ENCODE measurements at places on chromosomes 7 and 10.

GRCh38 chr7:150738591-150739001 is 1.4 kb downstream of the GIMAP5 start:
- no peak for DNase-seq

DNA sequence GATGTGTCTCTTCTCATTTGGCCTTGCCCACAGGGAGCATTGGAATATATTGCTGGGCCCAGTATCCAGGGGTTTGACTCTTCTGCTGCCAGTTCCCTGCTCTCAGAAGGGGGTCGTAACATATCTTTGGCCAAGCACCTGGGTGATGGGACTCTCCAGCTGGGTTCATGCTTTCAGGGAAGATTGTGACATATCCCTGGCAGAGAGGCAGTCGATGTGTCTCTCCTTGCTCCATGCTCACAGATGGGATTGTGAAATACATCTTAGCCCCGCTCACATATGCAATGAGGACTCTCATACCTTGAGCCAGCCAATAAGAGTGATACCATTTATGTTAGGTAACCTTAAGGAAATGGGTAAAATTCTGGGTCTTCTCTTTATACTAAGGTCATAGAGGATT is 39.2 kb upstream of the ZNF680 start:
- DNase-seq = no peak

GRCh38 chr7:99409192-99409572 is 413 bp downstream of the BUD31 start:
- no peak for DNase-seq

DNA sequence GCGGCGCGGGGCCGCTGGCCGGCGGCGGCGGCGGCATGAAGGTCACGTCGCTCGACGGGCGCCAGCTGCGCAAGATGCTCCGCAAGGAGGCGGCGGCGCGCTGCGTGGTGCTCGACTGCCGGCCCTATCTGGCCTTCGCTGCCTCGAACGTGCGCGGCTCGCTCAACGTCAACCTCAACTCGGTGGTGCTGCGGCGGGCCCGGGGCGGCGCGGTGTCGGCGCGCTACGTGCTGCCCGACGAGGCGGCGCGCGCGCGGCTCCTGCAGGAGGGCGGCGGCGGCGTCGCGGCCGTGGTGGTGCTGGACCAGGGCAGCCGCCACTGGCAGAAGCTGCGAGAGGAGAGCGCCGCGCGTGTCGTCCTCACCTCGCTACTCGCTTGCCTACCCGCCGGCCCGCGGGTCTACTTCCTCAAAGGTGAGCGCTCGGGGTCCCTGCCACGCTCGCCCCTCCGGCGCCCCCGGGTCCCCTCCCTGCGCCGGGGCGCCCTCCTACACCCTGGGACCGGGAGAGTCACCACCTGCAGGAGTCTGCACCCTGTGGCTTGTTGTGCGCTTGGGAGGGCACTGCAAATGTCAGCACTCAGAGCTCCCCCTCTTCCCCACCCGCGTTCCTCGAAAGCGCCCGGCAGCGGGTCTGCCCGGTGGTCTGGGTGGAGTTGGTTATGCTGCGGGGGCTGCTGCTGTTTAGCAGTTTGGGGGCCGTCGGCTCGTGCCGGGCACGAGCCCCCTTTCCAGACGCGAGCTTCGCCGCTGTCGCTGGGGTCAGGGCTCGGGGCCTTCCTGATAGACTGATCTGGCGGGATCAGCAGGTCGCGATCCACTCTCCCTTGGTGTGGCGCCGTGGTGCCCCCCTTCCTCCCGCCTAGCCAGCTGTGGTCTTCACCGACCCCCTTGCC is 627 bp downstream of the DUSP5 start:
- no peak for DNase-seq

DNA sequence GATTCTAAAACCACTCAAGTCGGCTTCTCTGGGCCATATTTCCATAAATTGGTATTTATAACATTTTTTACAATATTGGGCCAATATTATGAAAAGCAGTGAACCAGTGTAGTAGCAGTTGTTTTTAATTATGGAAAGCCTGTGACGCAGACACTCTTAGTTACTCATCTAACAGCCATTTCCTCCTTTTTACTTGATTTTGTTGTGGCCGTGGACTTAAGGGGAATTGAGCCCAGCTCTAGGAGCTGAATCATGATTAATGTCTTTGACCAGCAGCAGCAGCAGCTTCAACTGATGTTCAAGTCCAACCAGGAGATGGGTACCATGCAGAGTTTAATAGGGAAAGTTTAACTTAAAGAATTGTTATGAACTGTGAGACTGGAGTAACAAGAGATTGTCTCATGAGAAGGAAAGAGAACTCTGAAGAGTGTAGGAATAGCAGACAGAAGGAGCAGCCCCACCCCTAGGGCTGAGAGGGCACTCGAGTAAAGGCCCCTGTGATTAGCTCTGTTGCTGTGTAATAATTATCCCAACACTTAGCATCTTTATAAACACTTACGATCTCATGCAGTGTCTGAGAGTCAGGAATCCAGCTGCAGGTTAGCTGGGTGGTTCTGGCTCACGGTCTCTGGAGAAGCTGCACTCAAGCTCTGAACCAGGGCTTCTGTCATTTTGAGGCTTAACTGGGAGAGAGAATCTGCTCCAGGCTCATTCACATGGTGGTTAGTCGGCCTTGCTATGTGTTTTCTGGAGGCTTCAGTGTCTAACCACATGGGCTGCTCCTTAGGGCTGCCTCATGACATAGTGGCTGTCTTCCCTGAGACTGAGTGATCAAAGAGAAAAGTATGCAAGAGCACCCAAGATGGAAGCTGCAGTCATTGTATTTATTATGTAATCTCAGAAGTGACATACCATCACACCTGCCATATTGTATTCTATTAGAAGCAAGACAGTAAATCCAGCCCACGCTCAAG is 4.6 kb downstream of the LANCL2 start:
- no peak for DNase-seq

DNA sequence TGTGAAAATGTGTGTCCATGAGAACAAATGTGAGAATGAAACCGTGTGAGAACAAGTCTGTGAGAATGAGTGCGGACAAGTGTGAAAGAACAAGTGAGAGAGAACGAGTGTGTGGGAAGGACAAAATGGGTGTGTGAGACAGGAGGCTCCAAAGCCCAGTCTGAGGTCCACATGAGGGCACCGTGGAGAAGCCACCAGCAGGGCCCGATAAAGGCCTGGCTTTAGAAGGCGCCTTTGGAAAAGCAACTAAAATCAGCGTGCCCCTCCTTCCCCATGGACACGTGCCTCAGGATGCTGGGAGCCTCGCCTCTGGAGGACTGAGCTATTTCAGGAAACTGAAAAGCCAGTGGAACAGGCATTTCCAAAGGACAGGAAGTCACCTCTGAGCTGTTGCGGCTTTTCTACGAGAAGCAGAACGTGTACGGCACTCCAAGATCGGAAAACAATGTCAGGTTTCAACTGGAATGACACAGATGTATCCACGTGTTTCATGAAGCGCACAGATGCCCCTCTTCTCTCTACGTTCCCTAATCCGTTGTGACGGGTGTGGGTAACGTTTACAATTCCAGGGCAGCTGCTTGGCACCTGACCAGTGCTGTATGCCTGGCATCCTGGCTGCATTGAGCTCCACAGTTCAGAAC is 46.4 kb downstream of the ESYT2 start:
- no peak for DNase-seq

DNA sequence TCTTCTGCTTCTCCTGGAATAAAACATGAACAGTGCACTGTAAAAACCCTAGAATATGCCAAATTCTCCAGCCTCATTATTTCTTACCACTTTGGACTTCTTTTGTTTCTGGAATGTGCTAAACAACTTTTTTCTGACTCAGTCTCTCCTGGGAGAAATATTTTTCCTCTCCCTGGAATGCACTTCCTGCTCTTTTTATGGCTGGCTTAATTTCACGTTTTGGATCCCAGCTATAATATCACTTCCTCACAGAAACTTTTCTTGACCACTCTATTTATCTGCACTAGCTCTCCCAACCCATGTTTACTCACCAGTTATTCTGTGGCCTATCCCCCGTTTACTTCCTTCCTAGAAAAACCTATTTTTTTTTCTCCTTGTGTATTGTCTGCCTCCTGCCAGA is 26.7 kb downstream of the ABCB5 start:
- DNase-seq = no peak

DNA sequence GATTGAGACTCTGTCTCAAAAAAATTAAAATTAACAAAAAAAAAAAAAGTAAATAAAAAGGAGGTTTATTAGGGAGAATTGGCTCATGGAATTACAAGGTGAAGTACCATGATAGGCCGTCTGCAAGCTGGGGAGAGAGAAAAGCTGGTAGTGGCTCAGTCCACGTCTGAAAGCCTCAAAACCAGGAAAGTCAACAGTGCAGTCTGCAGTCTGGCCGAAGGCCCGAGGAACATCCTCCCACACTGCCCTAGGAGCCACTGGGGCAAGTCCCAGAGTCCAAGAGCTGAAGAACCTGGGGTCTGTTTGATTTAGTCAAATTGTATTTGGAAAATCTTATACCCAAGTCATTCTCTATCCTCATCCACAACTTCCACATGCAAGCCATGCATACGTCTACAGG is 59.0 kb upstream of the RAB18 start:
- DNase-seq = no peak

GRCh38 chr7:37320140-37320847 is 128.4 kb downstream of the ELMO1 start:
- peak; percentile 87 for DNase-seq

DNA sequence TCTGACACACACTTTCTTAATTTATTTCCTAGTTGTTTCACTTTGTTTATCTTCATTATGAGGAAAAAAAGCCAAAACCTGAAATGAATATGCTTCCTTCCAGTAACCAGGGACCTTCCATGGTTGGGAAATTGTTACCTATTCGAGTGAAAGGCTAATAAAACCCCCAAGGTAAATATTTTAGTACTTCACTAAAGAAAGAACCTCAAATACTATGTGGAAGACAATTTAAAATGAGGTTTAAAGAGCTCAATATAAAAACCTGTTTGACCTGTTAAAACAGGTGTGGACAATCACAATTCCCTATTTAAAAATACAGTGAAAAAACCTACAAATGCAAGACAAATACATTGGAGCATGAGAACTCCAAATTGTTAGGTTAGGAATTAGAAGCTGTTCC is 192.6 kb downstream of the CFTR start:
- no peak for DNase-seq

DNA sequence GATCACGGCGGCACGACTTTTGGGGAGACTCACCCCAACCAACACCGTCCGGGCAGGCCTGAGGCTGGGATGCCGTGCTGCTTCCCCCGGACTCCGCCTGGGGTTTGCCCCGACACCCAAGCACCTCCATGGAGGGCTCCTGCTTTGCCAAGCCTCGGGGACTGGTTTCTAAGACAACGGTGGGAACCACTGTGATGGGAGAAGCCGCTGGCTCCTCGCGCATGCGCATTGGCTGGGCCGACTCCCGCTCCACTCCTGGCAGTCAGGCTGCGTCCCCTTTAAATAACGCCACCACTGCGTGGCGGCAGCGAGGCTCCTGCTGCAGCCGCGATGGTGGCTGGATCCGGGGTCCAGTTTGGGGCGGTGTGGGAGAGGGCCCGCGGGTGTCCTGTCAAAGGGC is 201.0 kb downstream of the ZNF716 start:
- DNase-seq = no peak

- DNase-seq = no peak
Measured at GRCh38 chr7:68321776-68322496, 1276.3 kb upstream of the AUTS2 start.

DNA sequence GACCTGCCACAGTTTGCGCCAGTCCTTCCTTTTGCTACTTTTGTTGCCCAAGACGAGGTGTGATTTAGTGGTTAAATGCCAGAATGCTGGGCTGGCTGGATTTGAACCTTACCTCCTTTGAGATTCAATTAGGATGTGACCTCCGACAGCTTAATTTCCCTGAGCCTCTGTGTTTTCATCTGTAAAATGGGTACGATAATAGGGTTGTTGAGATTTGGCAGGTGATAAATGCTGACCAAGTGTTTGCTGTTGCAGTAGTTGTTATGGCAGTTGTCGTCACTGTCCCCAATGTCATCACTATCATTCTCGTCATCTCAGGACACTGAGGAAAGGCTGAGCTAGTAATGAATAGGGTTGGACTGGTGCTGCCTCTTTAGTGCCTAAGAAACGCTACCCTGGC is 61.1 kb downstream of the GRK5 start:
- DNase-seq = no peak

GRCh38 chr7:91287371-91288084 is 23.3 kb downstream of the FZD1 start:
- no peak for DNase-seq

GRCh38 chr10:98414932-98415730 is at the start of gene PYROXD2:
TSS of gene PYROXD2 (minus strand) at chr10:98415182. CDS start at chr10:98415135, 47 bp downstream.
- DNase-seq = peak; percentile 93

GRCh38 chr7:115127399-115128021 is 205.6 kb downstream of the MDFIC start:
- DNase-seq = no peak

- no peak for DNase-seq
Measured at GRCh38 chr7:94231305-94231704, 163.4 kb upstream of the COL1A2 start.

DNA sequence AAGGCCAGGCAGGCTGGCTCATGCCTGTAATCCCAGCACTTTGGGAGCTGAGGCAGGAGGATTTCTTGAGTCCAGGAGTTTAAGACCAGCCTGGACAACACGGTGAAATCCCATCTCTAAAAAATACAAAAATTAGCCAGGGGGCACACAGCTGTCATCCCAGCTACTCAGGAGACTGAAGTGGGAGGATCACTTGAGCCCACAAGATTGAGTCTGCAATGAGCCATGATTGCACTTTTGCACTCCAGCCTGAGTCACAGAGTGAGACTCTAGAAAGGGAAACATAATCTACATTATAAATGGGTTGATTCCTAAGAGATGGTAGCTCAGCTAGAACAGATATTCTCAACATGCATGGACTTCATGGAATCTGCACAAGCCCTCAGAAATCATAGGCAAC is 6.3 kb upstream of the LIPF start:
- no peak for DNase-seq

DNA sequence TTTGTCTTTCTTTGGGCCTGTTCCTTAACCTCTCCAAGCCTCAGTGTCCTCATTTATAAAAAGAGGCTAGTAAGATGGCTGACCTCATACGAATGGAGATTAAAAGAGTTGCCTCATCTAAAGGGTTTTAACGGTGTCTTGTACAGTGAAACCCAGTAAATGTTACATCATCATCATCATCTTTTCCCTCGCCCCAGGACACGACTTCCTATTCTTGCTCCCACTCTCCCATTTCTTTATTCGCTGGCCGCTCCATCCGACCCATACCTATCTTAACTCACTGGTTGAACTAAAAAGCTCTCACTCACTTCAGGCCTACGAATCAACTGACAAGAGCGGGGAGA is 554 bp downstream of the FRA10AC1 start:
- no peak for DNase-seq

GRCh38 chr7:108415821-108416536 is 40.3 kb downstream of the NRCAM start:
- DNase-seq = peak; percentile 83

DNA sequence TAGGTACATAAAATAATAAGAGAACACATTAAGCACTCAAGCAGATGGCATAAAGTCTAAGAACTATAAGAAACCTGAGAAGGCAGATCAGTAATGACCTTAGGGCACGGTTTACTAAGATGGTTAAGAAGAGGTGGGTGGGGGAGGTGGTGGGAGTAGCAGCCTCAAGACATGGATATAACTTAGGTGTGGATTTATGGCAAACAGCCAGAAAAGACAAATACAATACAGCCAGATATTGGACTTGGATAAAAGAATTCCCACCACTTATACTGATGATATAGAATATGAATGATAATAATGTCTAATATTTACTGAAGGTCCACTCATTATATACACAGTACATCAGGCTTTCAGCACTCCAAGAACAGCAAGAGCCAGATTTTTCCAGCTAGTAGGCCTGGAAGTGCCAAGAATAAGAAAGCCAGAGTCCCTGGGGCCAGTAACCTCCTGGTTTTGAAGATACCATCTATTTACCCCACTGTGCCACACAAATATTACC is 11.9 kb downstream of the DPY19L1 start:
- no peak for DNase-seq

Measured in H4 (cell line).